ENCODE measurements at places on chromosomes 2 and 18. TPM values are rescaled to one million over a fixed set of nuclear protein-coding genes. Genes with fewer than 3 reads are reported as not detected.
A peak's percentile ranks its signal among the peaks of the same experiment; 100 is the strongest.

Gene LYG2
- total RNA-seq, result not detected

GRCh38 chr2:223688094-223688835, 86.1 kb upstream of the SCG2 start:
- DNase-seq, result no peak

Gene MERTK
- 39.2 TPM for total RNA-seq

Gene ACVR2A
- total RNA-seq, result 16.4 TPM

DNA sequence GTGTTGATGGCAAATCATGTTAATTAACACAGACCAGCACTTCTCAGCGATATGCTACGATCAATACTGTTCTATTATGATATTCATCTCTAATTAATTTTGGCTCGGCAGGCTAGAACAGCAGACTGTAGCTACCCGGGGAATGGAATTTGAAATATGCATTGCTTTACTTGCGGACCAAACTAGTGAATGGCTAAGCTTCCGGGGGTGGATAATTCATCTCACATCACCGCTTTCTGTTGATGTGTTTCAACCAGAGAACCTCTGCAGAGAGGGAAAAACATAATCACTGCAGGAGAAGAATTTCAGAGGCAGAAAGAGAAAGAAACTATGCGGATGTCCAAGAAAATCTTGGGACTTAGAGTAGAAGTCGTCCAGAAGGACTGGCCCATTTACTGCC, 490.9 kb downstream of the STK39 start:
- no peak for DNase-seq

- peak; percentile 5 for DNase-seq
Measured at GRCh38 chr2:183542606-183543005, 418.4 kb downstream of the NUP35 start.

DNA sequence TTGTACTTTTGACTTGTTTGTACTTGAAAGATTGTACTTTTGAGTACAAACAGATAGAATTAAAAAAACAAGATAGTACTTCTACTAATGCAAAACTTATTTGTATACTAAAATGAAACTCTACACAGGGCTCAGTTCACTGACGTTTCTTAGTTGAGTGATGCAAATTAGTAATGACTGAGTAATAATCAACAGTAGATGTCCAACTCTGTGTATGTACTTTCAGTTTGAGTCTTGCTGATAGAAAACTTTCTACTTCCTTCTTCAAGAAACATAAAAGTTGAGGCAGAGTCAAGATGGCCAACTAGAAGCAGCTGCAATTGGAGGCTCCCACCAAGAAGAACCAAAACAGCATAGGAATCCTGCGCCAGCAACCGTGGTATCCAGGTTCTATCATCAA, 585.0 kb downstream of the NR4A2 start:
- no peak for DNase-seq

DNA sequence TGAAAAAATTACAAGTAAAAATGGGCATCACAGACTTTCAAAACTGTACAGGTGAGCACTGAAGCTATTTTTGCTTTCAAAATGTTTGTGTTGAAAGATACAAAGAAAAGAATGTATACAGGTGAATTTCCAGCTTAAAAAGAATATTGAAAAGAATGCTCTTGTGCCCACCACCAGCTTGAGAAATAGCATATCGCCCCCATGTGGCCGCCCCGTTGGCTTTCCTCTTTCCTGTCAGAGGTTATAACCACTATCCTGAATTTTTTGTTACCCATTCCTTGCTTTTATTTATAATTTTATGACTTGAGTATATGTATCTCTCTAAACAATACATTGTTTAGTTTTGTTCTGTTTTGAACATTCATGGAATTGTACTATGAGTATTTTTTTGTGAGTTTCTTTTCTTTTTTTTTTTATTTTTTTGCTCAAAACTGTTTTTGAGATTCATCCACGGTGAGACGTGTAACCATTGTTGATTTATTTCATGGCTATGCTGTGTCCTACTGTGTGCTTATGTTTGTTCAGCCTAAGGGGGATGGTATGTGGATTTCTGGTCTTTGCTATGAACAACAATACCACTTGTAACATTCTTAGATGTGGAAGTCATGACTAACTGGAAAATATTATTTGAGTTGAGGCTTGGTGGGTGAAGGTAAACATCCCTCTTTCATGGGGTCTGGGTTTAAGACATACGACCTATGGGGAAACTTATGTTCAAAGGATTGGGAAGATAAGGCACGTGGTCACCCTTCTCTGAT, 11.6 kb downstream of the TRPM8 start:
- DNase-seq, result peak; percentile 35

DNA sequence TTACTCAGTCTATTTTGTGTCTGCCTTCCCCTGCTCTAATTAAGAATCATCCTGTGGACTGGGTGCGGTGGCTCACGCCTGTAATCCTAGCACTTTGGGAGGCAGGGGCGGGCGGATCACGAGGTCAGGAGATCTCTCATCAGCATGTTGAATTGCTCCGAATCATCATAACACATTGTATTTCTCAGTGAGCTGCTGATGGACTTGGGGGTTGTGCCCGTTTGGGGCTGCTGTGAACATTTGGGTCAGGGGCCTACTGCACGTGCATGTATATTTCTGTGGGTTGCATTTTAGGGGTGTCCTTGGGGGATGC, 84.4 kb downstream of the ARHGEF4 start:
- DNase-seq, result no peak

GRCh38 chr2:32424739-32425138, 67.9 kb downstream of the BIRC6 start:
- no peak for DNase-seq

GRCh38 chr2:140648393-140648792, 1482.4 kb downstream of the LRP1B start:
- DNase-seq, result no peak

Gene CNGA3
- not detected for total RNA-seq

DNA sequence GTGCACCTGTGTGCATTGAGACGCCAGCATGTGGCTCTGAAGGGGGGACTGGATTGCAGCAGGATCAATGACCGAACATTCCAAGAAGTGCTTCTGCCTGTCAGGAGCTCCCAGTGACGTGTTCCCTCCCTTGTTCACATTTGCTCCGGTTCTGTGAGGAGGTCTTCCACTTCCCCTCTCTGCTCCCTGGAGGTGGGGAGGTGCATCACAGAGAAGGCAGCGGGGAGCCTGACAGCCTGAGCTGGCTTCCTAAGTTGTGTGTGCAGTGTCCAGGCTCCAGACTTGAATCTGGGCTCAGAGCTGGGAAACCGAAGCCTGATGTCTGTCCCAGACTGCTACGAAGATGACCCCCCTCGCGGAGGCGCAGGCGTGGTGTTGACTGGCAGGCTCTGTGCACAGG, 171.0 kb downstream of the KLHL29 start:
- DNase-seq, result no peak

Gene LRRC30
- not detected for total RNA-seq

- DNase-seq, result peak; percentile 66
Measured at GRCh38 chr2:16773080-16773713, 107.6 kb upstream of the CYRIA start.

DNA sequence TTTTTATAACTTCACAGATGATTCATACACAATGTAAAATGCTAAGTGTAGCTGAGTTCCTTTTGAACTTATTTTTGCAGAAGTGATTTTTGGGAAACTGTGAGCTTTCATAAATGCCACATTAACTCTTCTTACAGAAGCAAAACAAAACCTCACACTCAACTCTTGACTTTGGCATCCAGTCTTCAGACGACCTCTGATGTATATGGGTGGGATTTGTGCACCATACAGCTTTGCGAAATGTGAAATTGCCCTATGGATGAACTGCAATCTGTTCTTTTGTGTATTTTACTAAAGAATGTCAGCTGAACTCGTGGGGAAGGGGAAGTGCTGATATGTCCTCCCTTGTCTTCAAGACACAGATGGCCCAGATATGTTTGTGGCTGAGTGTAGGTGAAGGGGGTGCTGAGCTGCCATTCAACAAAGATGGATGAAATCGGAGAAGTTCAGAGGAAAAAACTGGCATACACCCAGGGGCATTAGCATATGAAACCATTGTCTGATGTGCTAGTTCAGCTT, 218.3 kb downstream of the PTGR3 start:
- no peak for DNase-seq

DNA sequence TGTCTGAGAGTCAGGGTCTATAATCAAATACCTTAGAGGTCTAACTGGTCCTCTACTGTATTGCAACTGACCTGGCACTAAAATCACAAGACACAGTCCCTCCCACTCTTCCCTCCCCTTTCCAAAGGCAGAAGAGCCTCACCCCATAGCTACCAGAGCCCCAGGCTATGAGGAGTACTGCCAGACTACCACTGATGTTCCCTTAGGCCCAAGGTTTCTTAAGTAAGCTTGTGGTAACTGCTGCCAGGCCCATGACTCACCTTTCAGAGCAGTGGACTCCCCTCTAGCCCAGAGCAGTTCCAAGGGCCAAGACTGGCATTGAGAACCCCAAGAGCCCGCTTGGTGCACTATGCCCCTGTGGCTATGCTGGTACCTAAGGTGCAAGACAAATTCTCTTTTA, 1193.4 kb downstream of the DSC3 start:
- no peak for DNase-seq

DNA sequence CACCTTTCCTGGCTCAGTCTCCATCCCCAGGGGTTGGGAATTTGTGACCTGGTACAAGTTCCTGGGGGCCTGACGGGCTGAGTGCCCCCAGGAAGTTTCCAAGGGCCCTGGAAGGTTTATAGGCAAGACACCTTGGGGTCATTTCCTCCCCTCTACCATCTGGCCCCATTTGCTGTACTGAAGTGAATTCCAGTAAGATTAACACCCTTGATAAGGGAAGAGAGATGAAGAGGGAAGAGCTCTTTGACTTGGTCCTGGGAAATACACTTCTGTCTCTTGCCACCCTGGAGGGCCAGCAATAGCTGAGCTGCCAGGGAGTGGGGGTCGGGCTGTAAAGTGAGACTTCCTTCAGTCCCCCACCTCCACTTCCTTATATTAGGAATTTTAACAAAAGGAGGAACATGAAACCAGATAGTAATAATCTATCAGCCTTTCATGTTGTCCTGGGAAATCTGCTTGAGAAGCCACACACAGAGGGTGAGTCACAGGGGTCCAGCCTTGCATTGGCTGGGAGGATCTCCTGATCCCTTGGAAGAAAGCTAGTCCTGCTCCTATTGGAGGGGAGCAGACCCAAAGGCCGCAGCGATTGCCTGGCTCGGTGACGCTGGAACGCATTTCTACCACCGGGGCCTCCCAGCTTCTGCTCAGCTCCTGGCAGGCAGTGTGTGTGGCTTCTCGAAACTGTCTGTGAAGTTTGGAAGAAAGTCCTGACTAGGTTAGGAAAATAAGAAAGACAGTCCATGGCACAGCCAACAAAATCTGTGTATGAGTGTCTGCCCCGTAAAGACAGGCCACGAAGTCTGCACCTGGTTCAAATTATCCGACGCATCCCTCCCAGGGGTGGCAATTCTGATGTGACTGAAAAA, 87.3 kb downstream of the ACAA2 start:
- DNase-seq, result peak; percentile 90

DNA sequence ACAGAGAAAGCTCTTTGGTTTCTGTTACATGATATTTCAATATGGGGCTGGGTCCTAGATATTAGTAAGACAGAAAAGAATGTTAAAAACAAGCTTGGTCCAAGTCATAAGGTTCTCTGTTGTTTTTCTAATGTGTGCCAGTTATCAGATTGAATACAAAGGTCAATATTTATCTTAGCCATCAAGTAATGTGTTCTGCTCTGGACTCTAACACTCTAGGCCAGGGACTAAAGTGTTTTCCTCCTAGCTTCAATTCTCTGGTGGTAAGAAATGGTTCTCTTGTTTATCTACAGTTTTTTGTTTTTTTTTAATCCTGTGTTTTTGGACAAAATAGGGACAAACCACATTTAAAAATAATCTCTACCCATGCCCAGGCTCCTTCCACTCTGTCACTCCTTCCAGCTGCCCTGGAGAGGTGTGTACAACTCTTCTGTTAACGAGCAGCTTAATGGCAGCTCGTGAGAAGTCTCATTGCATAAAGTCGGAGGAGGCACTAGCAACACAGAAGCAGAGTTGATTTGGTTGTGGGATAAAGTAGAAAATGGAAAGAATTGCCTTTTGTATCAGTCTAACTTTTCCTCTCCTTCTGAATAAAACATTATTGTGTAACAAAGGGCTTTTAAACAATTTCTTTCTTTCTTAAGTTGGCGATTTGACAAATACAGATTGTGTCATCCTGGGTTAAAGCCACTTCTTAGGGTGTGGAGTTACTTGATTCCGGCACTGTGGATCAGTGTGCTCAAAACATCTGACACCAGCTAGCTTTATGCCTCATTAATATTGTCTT, 8.0 kb upstream of the SESTD1 start:
- DNase-seq, result no peak

DNA sequence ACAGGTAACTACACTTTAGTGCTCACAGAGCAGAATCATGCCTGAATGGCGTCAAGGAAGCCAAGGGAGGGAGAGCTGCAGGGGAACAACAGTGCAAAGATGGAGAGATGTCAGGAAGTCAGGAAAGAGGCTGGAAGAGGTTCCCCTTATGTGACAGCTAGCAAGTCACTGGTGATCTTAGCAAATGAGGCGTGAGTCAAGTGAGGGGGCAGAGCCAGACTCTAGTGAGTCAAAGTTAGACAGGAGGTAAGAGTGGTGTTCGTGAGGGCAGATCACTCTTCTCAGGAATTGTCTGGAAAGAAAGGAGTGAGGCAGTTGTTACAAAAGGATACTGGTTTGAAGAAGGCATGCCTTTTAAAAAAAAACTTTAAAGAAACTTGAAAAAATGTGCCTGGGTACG, 87.1 kb downstream of the MEP1B start:
- no peak for DNase-seq

DNA sequence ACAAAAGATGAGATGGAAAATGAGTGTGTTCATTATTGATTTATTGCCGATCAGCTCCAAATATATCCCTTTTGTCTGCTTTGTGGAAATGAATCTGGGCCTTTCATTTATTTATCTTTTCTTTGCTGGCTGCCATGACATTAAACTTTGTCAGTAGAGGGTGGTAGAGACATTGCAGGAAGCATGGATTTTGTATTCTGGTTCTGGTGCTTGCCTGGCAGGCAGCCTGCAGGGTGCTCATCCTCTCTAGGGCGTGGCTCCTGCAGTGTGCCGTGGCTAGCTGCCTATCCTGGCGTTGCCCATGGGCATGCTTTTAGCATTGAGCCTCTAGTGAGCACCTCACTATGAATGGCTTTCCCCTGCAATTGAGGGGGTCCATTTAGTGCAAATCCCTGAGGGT, 593.1 kb downstream of the RNF144A start:
- no peak for DNase-seq

Gene SNTG2
- not detected for total RNA-seq

Gene GALR1
- total RNA-seq, result not detected

GRCh38 chr2:233079473-233079877, 19.3 kb downstream of the INPP5D start:
- DNase-seq, result no peak

GRCh38 chr2:88545118-88545517, 82.1 kb downstream of the EIF2AK3 start:
- DNase-seq, result peak; percentile 76
